Mesenteric fat pad (tissue), 1 donor: ENCODE measurements at places on chromosomes 7 and 10. TPM values are rescaled to one million over a fixed set of nuclear protein-coding genes. Genes with fewer than 3 reads are reported as not detected.

Gene KNDC1
- 0.13 TPM for total RNA-seq

Gene ACTA2
- total RNA-seq, result 204 TPM

Gene SEMA3E
- 3.2 TPM for total RNA-seq

Gene RAMP3
- 49.2 TPM for total RNA-seq

Gene EN2
- 0.22 TPM for total RNA-seq

Gene POT1
- 15.0 TPM for total RNA-seq

Gene ITGA8
- 7.1 TPM for total RNA-seq

Gene ZNF727
- total RNA-seq, result 4.1 TPM

Gene KIAA1549
- 2.4 TPM for total RNA-seq

Gene CYP17A1
- total RNA-seq, result not detected

Gene TMEM176B
- total RNA-seq, result 57.8 TPM

Gene PPP1R17
- not detected for total RNA-seq

Gene DNA2
- 3.8 TPM for total RNA-seq

Gene LLCFC1
- total RNA-seq, result not detected

Gene PLEKHS1
- total RNA-seq, result 0.13 TPM

Gene PCGF6
- total RNA-seq, result 11.0 TPM

Gene AGAP9
- total RNA-seq, result 4.7 TPM

Gene ASZ1
- not detected for total RNA-seq

Gene EMX2
- total RNA-seq, result 2.4 TPM

Gene RTKN2
- 0.06 TPM for total RNA-seq

Gene FAM25G
- not detected for total RNA-seq

Gene LRIT1
- not detected for total RNA-seq

Gene GRID1
- total RNA-seq, result 2.1 TPM

Gene CTNNA3
- total RNA-seq, result 0.10 TPM

Gene NRCAM
- total RNA-seq, result 9.1 TPM

Gene SLC16A12
- total RNA-seq, result 0.22 TPM

Gene GLCCI1
- 16.0 TPM for total RNA-seq

Gene CPA2
- 2.2 TPM for total RNA-seq

Gene AEBP1
- total RNA-seq, result 267 TPM

Gene ITIH5
- 439 TPM for total RNA-seq

Gene CDHR1
- 0.35 TPM for total RNA-seq

Gene MYL10
- not detected for total RNA-seq

Gene UFSP1
- total RNA-seq, result 5.1 TPM

Gene PNLIPRP1
- total RNA-seq, result 0.90 TPM

Gene LIPN
- total RNA-seq, result 0.74 TPM

Gene CCDC6
- 31.2 TPM for total RNA-seq

Gene ARF5
- 96.2 TPM for total RNA-seq

Gene CASP2
- total RNA-seq, result 19.0 TPM
